ENCODE measurements at places on chromosomes 3 and 15.
A peak's percentile ranks its signal among the peaks of the same experiment; 100 is the strongest.

GRCh38 chr3:51547274-51547673 is 8.8 kb downstream of the RAD54L2 start:
- no peak for DNase-seq

- no peak for DNase-seq
These were observed 184.6 kb upstream of the AGTR1 start for GRCh38 chr3:148513096-148513543.

DNA sequence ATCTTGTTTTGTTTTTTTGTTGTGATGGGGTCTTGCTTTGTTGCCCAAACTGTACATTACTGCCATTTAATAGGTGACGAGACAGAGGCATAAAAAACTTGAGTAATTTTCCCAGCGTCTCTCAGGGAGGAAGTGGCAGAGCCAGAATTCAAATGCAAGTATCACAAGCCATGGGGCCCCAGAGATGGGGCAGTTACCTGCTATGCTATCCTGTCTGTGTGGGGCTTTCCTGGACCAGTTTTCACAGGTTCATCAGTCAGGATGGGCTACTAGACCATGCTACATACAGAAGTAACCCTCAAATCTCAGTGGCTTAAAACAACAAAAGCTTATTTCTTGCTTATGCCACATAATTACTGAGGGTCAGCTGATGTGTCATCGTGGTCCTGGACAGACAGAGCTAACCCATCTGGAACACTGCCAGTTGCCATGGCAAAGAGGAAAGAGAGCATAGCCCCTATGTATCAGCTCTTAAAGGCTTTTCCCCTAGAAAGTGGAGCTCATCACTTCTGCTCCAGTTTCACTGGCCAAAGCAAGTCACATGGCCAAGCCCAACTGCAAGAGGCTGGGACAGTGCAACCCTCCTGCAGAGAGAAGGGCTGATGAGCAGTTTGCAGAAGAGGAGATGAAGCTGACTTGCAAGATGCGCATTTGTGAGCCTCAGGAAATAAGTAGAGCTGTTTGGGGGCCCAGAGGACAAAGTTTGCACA is 31.7 kb upstream of the SYNM start:
- no peak for DNase-seq

DNA sequence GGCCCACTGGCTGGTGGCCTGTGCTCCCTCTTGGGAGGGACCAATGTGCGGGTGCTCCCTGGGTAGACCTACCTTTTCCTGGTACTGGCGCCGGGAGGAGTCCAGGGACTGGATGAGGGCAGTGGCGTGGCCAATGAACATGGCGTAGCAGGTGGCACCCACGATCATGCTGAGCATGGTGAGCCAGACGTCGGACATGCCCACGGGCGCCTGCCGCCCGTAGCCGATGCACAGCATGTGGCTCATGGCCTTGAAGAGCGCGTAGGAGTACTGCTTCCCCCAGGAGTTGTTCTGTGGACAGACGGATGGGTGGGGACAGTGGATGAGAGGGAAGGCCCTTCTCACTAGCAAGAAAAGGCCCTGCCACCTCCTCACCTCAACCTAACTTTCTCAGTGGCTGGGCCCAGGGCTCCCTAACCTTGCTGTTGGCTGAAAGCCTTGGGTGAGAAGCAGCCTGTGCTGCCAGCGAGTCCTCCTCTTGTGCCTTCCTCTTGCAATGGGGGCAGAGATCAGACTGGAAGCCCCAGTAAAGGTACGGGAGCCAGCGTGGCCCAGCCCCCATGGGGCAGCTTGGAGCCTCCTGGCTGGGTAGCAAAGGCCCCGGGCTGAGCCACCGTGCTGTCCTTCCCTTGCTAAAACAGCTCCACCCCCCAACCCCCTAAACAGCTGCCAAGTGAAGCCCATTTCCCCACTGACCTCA is 39.1 kb downstream of the HCN4 start:
- no peak for DNase-seq

DNA sequence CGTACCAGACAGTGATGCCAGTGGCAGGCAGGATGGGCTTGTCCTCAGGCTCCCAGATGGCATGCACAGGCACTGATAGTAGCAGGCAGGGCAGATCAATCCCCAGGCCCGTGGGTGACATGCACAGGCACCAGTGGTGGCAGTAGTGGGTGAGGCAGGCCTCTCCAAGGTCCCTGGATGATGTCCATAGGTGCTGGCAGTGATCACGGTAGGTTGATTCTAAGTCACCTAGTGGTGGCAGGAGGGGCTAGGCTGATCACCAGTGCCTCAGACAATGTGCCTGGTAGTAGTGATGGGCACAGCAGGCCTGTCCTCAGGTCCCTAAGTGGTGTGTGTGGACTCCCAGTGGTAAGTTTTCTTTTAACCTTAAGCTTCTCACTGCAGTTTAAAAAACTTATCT is 19.6 kb downstream of the CEP63 start:
- DNase-seq = no peak

DNA sequence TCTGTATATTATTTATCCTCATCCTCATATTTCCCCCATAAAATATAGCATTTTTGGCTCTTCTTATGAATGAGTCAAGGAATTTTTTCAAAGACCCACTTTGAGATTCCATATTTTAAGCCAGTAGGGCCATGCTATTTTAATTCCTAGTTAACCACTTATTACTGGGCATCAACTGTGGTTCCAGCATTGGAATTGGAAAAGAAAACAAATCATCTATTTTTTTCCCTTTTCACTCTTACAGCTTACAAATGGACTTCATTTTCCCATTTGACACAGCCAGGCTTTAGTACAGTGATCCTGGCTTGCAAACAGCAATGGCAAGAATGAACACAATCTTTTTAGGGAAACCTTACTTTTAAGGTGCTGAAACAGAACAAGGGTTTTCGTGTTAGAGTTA is 19.4 kb upstream of the PLCL2 start:
- DNase-seq = no peak

- no peak for DNase-seq
These were observed 53.5 kb downstream of the CEMIP start for GRCh38 chr15:80832686-80833085.

- DNase-seq = no peak
These were observed 569.3 kb downstream of the MECOM start for GRCh38 chr3:169094204-169094603.

- DNase-seq = no peak
These were observed 124.6 kb upstream of the SGO1 start for GRCh38 chr3:20310629-20311028.

DNA sequence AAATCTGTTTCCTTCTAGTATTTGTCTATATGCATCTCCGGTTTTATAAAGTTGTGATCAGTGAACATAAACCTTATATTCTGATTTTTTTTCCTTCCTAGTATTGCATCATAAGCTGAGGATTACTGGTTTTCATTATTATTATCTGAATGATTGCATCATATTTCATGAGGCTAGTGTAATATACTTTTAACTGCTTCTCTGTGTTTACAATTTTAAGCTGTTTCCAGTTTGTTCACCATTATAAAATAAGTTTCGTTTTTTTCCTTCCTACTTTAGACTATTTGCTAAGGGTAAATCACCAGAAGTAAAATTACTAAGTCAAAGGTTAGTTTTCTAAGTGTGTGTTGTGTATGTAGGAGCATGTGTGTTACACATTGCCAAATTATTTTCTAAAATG is 20.2 kb downstream of the SEMA6D start:
- DNase-seq = no peak

DNA sequence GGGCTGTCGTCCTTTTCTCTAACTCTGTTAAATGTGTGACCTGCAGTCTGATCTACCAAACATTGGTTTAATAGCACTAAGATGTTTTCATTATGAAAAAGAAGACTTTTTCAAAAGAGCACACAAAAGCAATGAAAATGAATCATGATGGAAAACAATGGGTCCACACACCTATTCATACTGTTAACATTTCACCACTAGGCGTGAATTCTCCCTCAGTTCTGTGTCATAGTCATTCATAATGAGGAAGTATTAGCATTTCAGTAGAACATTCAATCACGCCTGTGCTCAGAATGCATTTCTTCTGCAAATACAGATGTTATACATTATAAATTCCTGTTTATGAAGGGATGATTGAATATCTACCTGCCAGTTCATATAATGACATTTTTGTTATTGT is 35.9 kb downstream of the EIF4E3 start:
- DNase-seq = no peak

DNA sequence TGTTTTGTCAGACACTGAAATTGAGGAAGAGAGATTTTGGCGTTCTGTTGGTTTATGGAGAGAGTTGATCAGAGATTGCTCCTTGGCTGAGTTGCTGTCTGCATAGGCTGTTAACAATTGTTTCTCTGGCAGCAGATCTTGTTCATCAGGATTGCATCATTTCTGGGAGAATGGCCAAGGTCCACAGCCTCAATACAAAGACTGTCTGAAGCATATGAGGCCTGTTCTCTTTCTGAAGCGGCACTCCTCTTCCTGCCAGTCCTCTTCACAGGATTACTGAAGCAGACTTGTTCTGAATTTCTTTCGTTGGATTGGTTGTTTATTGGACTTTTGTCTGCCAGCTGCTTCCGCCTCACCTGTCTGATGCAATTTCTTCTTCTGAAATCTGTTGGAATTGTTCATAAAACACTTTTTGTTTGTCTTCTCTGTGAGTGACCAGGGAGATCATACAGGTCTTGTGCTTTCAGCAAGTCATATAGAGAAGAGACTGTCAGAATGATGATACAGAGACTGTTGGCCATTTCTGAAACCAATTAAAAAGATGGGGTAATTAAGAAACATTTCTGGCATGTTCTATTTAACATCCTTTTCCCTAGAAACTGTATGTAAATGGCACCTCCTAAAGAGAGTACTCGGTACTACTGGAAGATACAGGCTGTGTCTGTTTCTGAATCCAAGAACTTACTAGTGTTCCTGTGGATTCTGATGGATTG is 25.5 kb downstream of the SETD5 start:
- peak; percentile 97 for DNase-seq

DNA sequence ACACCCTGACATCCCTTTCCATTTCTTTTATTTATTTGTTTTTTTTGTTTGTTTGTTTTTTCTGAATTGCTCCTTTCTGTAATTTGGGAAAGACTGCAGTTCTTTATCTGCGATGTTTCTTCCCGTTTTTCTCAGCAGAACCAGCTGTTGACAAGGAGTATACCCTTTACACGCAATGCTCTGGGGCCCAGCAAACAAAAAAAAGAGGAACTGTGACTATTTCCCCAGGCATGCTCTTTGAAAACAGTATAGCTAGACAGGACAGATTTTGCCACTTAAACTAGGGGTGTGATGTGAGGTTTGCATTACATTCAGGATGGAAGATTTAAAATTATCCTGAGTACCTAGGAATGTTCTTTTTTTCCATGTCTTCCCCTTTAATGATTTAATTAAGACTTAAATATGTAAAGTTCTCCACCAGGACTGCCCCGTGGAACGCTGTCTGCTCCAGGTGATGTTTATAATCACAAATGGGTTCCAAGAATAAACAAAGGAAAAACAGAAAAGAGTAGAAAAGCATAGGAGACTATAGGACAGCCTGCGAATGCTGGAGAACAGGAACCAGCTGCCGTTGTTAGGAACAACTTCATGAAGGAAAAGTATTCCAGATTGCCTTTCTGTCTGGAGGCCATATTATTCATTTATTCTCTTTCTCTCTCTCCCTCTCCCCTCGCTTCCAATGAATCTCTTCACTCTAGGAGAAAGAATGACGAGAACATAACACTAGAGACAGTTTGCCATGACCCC is 43.3 kb downstream of the TGFBR2 start:
- DNase-seq = no peak

DNA sequence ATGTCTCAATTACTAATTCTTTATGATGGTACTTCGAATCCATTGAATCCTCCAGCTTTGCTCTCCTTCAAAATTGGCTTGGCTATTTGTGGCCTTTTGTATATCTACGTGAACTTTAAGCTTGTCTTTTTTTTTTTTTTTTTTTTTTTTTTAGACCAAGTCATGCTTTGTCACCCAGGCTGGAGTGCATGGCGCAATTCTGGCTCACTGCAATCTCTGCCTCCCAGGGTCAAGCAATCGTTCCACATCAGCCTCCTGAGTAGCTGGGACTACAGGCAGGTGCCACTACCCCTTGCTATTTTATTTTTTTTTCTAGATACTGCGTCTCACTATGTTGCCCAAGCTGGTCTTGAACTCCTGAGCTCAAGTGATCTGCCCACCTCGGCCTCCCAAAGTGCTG is 7.7 kb upstream of the DIPK2A start:
- no peak for DNase-seq

DNA sequence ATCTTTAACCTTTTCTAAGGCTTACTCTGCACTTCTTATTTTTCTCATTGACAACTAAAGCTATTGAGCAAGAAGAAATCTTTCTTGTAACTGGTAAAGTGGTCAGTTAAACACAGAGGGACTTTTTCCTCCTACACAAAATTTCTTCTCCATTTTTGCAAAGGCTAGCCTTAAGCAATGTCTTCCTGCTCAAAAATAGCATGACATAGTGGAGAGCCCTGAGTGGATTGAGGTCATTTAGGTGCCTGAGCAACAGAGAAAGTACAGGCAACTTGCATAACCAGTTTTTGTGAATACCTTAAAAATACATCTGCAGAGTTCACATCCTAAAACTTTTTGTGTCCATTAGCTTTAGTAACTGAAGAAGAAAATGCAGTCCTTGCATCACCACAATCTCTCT is 144.7 kb upstream of the TTC14 start:
- no peak for DNase-seq

- DNase-seq = no peak
These were observed 32.7 kb downstream of the CEMIP start for GRCh38 chr15:80811781-80812315.

DNA sequence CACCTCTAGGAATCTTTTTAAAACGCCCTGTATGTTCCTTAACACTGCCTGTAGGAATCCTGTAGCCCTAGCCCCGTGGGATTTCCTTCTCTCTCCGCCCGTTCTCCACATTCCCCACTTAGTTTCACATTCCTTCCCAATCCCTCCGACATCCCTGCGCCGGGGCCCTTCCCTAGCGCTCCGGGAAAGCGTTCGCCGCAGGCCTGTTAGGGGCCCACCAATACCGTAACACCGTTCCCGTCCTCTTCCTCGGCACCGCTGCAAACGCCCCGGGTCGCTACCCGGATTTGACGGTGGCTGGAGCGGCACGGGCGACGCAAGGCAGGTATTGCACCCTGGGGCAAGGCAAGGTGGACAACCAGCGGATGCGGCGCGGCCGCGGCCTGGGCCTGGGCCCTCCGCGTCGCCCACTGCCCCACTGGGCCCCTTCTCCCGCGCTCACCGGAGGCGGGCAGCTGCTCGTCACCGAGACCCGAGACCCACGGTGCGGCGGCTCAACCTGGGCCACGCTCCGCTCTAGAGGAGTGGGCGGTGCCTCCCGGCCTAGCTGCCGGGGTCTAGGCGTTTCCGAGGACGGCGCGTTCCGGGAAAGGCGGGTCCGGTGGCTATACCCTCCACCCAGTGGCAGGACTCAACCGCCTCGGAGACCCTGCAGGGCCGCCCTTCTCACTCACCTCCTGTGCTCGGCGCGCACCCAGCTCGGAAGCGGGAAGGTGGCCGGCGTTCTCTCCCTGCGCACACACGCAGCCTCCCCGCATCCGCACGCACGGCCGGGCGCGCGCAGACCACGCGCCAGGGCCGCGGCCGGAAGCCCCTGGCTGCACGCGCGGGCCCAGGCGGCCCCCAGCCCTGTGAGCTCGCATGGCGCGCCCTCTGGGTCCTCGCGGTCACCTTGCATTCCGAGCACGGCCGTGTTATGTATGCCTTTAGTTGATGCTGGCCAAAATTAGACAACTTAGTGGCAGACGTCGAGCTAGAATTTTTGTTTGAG is at the start of gene B3GALNT1:
TSS of gene B3GALNT1 (minus strand) at position 789 of the 991 bp plus-strand sequence. CDS start 18,595 bp downstream, outside the sequence.
- DNase-seq = peak; percentile 27

GRCh38 chr3:27907929-27908328 is 185.8 kb upstream of the EOMES start:
- no peak for DNase-seq

GRCh38 chr3:158152186-158152585 is 42.3 kb downstream of the RSRC1 start:
- no peak for DNase-seq
